ENCODE measurements at places on chromosomes 1 and 21.

GRCh38 chr1:182599339-182599738 is 4.8 kb downstream of the RGS16 start:
- no peak for DNase-seq

- peak; percentile 54 for DNase-seq
These were observed 272.7 kb downstream of the FOXD2 start for GRCh38 chr1:47710329-47711071.

GRCh38 chr1:167927046-167927754 is 9.3 kb upstream of the DCAF6 start:
- no peak for DNase-seq

DNA sequence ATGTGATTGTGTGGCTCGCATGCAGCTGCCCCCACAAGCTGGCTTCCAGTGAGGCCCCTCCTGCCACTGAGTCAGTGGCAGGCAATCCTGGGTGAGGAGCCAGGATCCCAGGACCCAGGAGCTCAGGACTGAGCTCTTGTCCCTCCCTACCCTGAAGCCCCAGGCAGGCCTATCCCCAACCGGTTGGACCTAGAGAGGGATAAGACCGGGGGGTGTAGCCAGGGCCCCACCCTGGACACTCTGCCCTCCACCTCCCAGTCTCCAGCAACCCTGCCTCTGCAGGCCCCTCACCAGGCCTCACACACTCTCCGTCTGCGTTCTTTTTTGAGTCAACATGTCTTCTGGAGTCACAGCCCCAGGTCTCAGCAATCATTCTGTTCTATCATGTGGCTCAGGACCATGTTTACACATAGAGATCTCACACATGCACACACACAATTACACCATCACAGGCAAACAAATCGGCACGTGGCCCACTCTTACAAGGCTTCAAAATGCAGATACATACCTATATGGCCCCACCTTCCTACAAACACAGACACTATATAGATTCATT is 2.6 kb downstream of the VSIG8 start:
- no peak for DNase-seq

GRCh38 chr1:98386675-98387440 is 274.7 kb upstream of the SNX7 start:
- DNase-seq = no peak

GRCh38 chr1:184621260-184621659 is 133.4 kb downstream of the EDEM3 start:
- DNase-seq = no peak

- peak; percentile 48 for DNase-seq
These were observed 7.8 kb downstream of the C1orf162 start for GRCh38 chr1:111481387-111482221.

DNA sequence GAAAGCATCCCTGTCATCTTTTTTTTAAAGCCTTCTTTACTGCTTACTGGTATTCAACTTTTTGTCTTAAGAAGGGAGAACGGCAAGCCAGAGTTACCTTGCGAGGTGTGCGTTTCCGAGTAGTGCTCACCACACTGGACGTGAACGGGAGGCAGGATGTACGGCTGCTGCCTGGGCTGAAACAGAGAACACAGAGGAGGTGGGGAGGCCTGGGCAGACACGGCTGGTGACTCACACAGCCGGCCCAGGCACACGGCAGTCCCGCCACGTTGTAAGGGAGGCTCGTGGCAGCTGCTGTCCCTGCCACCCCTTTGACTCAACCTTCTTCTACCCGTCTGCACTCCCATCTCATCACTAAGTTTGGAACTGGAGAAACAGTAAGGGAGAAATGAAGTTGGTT is 105.8 kb downstream of the SMYD2 start:
- peak; percentile 35 for DNase-seq

DNA sequence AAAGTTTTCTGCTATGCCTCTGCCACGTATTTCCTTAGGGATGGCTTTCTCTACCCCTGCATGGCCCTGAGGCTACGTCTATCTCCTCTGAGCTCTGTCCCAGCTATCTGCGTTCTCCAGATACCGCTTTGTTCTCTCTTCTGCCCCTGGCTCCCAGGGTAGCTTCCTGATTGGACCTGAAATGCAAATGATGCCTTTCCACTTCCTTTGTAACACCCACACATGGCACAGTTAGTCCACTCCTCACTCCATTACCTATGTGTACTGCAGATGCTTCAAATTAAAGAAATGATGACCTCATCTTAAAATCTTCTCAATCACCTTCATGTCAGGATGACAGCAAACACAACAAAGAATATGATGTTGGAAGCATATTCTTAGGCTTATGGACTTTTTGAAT is 138.6 kb upstream of the POGK start:
- no peak for DNase-seq

DNA sequence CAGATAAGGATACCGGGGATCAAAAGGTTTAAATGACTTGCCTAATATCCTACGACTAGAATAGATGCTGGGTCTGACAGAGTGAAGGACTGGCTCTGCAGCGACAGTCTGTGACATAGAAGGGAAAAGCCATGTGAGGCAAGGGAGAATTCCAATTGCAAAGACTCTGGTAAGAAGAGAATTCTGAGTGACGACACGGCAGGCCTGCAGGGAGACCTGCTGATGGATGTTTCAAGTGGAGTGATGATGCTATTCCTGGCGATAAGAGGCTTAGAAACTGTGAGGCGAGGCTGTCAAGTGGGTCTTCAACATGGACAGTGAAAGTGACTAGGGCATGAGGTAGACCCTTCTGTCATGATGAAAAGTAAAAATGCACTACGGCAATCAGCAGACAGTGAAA is 176.6 kb upstream of the PBX1 start:
- no peak for DNase-seq

- peak; percentile 69 for DNase-seq
These were observed 9.1 kb downstream of the MACF1 start for GRCh38 chr1:39213511-39214002.

- DNase-seq = no peak
These were observed 618.2 kb downstream of the BRINP3 start for GRCh38 chr1:189859385-189859977.

DNA sequence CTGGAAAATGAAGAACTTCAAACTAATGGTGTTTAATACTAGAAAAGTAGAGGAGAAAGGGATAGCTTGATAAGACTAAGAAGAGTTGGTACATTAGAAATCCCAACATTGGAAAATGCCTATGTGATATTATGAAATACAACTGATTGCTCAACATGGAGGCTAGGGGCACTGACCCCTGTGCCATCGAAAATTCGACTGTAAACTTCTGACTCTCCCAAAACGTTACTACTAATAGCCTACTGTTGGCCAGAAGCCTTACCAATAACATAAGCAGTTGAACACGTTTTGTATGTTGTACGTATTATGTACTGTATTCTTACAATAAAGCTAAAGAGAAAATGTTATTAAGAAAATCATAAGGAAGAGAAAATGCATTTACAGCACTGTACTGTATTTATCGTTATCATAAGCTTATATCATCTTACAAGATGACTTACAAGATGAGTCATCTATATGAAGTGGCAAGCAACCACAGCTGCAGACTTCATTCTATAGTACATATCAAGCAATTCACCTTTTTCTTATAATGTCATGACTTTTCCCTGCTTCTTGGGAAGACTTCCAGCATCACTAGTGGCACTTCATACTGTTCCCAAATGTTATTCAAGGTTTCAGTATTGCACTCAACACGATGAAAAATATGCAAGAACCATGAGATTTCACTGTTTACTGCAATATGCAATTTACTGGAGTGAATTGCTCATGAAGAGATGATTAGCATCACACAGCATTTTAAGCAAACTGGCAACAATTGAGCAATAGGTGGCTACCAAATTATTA is 12.9 kb upstream of the CTSK start:
- no peak for DNase-seq

DNA sequence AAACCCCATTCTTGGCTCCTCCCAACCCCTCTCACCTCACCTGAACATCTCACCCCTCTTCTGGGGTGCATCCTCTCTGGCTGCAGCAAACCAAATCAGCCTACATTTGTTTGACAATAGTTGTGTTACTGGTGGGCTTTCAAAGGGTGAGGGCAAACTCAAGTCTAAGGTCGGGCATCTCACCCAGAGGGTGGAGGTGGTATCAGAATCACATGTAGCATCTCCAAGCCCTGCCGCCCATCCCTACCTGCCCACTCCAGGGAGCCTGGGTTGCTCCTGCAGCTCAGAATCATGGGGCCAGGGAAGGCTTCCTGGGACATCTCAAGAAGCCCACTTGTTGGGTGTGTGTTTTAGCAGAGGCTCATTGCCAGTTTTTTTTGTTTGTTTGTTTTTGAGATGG is 35.8 kb downstream of the PGBD5 start:
- no peak for DNase-seq

- no peak for DNase-seq
These were observed 1.4 kb downstream of the RCSD1 start for GRCh38 chr1:167631386-167631935.

DNA sequence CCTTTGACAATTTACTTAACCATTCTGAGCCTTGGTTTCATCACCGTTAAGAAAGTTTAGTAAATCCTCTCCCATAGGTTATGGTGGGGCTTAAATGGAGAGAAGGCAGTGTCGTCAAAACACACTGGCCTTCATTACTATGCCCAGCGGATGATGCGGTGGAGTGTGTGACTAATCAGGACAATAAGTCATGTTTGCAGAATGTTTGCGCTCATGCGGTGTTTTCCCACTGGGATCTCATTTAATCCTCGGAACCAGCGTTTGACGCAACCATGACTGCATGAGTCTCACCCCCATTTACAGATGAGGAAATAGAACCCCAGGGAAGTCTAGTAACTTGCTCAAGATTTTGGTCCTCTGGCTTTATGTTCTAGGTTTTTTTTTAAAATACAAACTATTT is 17.5 kb downstream of the SLC26A9 start:
- no peak for DNase-seq

GRCh38 chr1:101474039-101474665 is 237.3 kb downstream of the S1PR1 start:
- DNase-seq = peak; percentile 9

DNA sequence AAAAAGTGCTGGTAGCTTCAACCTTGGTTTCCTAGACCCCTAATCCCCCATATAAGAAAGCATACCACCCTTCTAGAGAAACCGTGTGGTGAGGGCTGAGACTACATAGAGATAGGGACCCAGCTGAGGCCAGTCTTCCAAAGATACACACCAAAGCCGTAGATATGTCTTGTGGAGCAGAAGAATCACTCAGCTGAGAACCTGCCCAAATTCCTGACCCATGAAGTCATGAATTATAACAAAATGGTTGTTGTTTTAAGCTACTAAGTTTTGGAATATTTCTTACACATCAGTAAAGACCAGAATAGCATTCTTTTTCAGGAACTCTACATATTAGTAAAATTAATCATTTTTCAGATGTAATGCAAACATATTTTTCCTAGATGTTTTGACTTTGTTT is 3.3 kb upstream of the SNRPE start:
- DNase-seq = peak; percentile 58

DNA sequence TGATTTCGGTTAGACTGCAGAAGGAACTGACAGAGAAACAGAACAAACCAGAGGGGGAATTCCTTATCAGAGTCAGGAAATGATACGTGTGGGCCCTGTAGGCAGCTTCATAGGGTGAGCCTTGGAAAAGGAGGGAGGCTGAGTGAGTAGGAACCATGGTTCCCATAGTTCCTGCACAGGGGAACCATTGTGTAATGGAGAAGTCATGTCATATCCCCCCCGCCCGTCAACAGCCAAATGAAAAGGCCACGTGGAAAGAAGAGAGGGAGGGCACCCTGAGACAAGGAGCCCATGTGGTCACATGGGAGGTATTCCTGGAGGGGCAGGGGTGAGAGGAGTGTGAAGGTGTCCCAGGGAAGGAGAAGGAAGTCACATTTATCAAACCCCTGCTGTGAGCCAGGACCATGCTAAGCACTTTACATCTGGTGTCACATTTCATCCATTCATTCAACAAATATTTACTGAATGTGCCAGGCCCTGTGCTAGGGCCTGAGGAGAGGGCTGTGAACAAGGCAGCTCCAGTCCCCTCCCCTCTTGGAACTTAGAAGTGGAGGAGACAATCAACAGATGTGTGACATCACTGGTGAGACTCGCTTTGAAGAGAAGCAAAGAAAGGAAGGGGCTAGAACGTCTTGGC is 15.7 kb upstream of the FGR start:
- peak; percentile 72 for DNase-seq

- no peak for DNase-seq
These were observed 229.3 kb downstream of the FGGY start for GRCh38 chr1:59526240-59526639.

DNA sequence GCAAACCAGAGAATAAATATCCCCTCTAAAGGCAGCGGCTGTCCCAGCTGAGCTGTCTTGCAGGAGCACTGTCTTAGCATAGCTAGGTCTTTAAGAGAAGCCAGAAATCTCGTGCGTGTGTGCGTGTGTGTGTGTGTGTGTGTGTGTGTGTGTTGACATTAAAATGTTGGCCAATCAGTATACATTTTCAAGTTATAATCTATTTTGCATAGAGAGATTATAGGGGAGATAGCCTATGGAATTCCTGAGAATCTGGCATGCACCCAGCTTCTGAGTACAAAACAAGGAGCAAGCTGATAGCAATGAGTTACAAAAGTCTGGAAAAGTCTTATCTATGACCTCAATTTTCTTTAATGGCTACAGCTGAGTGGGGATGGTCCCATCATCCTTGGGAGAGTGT is 17.7 kb downstream of the METTL13 start:
- DNase-seq = no peak

DNA sequence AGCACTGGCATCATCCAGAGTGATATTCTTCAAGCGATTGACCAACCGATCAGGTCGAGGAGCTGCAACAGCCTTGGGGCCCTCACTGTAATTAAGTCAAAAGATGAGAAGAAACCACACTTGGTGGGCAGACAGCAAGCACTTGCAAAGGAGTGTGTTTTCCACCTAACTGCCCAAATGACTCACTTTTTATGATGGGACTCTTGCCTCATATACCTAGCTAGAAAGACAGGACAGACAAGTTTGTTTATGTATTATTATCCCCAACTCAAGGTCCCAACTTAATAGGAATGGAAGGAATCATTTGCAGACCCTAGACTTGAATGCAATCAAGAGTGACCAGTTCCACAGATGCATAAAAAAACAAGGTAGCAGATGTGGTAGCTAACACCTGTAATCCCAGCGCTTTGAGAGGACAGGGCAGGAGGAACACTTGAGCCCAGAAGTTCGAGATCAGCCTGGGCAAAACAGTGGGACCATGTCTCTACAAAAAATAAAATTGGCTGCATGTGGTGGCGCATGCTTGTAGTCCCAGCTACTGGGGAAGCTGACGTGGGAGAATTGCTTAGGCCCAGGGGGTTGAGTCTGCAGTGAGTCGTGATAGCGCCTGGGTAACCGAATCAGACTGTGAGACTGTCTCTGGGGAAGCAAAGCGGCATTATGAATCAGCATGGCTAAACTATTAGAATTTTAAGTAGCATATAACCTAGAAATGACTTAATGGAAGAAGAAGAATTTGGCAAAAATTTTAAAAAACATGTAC is 2.3 kb upstream of the NRAS start:
- DNase-seq = no peak

Data from NCI-H226 (cell line).